ENCODE measurements at places on chromosomes 2 and 18.

DNA sequence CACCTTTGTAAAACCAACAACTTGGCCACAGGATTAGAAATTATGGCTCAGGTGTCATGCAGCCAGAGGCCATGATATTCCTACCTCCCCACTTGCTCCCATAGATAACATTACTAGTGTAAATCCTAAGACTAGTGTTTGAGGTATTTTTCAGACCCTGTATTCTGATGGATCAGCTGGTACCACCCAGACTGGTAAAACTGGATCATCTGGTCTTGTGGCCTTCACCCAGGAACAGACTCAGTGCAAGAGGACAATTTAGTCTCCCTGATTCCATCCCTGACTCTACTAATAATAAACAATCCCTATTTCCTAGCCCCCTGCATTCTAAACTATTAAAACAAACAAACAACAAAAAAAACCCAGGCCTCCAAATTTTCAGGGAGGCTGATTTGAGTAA, 121.0 kb downstream of the ALPK2 start:
- no peak for DNase-seq

- no peak for DNase-seq
Measured at GRCh38 chr2:64362562-64363026, 91.4 kb upstream of the LGALSL start.

DNA sequence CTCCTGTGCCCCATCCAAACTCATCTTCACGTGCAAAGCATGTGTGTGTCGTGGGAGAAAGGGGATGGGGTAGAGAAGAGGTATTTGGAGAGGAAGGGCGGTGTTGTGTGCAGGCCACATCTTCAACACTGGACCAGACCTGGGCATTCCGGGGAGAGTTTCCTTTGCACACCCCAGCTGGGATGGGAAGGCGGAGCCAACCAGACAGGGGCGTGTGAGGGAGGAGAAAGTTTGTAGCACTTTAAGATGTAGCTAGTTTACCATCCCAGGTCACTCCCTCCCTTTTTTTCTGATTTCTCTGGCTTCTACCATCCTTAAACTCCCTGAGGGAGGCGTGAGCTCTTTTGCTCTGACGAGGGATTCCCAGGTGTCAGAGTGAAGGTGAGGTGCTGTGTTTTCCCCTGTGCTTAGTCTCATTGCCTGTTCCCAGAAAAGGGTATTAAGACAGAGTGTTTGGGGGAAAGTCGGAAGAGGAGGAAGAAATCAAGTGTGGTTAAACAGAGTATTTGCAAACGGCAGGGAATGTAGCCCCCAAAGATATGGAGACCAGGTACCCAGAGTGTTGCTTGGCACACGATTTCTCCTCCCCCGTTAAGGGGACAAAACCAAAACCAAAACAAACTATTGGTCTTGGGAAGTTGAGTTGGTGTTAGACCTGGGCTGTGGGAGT, 1.6 kb downstream of the SETBP1 start:
- DNase-seq: no peak

DNA sequence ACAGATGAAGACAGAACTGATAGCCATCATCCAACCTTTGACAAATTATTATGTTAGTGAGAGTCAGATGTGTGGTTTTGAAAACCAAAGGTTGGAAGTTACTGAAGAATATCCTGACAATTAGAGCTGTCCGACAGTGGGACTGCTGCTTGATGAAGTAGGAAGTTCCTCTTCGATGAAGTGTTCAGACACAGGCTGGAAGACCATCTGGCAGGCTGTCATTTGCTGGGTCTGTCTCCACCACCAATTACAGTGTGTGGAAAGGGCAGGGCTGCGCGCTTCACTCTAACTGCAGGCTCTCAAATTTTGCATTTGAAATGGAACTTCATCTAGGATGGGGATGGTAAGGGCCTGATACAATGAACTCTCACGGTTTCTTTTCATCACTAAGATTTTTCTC, 313.8 kb downstream of the PIK3C3 start:
- no peak for DNase-seq

- peak; percentile 39 for DNase-seq
Measured at GRCh38 chr2:138922973-138923563, 142.9 kb upstream of the NXPH2 start.

- peak; percentile 98 for DNase-seq
Measured at GRCh38 chr2:152717228-152718075, at the start of gene PRPF40A. PRPF40A (minus strand) TSS chr2:152717461; CDS start chr2:152717439, 22 bp downstream.

DNA sequence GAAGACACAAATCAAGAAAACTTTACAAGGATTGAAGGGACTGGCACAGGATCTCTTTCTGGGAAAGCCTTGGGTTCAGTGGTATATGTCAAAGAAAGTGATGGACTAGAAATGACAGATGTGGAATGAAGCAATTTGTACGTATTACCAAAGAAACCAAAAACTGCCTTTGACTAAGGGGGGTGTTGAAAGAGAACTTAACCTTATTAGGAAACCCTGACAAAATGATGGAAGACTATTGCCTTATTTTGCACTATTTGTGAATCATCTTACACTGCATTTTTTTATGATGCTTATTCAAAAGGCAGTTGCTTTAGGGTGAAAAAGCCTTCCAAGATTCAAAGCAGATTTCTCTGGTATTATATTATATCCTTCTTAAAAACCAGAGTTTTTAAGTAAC, 4.0 kb downstream of the TSGA10 start:
- DNase-seq: no peak

DNA sequence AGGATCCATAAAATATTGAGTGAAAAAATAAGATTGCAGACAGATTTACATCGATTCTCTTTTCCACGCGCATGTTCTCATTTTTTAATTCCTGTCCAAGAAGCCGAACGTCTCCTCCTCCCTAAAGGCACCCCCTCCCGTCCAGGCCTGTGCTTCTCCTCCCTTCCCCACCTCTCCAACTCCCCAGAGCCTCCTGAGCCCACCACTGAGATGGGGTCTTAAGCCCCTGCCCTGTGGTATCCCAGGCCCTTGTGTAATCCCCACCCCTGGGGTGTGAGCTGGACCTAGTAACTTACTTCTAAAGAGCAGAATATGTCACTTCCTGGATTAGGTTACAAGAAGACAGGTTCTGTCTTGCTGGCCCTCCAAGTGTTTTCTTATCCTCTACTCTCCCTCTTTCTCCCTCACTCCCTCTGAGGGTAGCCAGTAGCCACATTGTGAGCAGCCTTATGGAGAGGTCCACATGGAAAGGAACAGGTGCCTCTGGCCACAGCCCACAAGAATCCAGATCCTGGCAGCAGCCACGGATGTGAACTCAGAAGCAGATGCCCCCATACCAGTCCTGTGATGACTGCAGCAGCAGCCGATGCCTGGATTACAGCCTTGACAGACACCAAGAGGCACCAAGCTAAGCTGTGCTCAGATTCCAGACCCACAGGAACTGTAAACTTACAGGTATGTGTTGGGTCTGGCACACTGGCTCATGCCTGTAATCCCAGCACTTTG, 39.6 kb upstream of the OTOS start:
- no peak for DNase-seq

DNA sequence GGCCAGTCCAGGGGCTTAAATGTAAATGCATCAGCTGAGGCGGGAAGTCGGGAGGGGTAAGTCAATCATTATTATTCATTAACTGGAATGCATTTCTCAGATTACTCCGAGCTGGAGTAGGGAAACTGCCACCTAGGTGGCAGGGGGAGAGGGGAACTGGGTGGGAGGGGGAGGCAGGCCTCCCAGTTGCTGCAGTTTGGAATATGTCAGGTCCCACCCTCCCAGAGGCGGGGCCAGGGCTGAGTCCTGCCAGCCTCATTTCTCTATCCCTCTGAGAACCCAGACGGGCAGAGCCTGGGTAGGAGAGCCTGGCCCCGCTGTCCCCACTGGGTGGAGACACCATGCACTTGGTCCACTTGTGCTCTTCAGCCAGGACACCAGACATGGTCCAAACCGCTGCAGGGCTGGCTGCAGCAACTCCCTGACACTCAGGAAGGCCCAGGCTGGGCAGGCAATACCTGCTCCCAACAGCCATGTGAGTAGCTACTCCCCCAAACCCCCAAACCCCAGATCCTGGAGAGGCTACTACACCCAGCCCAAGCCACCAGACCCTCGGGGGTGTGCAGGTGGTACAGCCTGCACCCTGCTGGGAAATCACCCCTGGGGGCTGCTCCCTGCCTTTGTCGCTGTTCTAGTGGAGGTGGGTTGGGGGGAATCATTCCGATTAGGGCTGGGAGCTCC, at the start of gene GPBAR1:
TSS of gene GPBAR1 (plus strand) at position 274 of the 681 bp plus-strand sequence. CDS start 1,710 bp downstream, outside the sequence.
- DNase-seq: no peak

DNA sequence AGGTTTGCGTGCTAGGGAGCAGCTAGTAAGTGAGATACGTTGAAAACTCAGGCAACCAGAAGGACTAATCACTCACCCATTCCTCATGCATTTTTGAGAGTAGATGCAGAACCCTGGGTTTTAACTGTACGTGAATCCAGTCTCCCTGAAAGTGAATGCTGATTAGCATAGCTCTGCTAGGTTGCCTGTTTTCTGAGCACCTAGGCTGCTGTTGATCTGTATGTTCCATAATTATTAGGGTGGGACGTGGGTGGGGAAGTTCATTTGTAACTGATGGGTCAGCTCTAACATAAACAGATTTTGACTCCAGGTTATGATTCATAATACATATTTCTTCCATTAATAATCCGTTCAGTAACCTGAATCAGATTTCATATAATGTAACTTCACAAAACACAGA, 379.0 kb upstream of the FANCL start:
- DNase-seq: no peak

DNA sequence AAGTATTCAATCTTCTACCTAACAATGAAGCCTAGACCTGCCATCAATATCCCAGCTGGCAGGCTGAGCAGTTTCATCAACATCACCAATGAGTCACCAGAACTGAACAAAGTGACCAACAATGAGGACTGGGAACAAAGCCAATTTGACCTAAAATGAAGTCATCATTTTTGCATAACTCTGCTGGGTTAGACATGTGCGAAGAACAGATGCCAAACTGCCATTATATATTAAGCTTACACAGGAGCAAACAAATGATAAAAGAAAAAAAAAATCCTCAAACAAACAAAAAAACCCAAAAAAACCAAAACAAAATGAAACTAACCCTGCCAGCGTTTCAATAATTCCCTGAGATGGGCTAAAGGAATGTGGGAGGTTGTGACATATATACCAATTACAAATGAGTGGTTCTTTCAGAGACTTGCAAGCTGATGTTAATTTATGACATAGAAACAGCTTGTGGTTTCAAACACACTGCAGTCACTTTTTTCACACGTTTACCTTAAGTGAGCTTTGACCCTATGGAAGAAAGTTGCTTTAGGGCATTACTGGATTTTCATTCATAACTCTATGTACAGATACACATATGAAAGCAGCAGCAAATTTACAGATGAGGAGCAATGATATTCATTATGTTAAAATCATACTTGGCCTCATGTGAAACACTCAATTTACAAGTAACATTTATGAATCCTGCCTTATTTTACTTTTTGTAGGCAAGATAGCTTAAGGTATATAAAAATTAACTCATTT, 56.9 kb upstream of the CCDC141 start:
- DNase-seq: peak; percentile 96

DNA sequence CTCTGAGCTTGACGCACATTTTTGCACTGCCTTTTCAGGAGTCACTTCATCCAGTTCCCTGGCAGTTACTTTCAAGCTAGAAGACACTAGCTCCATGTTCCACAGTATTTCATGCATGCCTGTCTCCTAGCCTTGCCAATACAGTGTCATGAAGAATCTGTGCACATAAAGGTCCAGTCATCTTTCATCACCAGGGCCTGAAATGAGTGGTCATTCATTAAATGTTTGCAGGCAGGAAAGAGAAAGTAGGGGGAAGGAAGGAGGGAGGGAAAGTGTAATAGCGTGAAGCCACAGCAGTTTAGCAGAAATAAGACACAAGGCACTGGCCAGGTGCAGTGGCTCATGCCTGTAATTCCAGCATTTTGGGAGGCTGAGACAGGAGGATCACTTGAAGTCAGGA, 92.4 kb upstream of the COPS8 start:
- DNase-seq: no peak

GRCh38 chr2:32947076-32947483, 327 bp downstream of the LTBP1 start:
- no peak for DNase-seq

- DNase-seq: peak; percentile 98
Measured at GRCh38 chr2:209495855-209496585, 72.2 kb downstream of the MAP2 start.

DNA sequence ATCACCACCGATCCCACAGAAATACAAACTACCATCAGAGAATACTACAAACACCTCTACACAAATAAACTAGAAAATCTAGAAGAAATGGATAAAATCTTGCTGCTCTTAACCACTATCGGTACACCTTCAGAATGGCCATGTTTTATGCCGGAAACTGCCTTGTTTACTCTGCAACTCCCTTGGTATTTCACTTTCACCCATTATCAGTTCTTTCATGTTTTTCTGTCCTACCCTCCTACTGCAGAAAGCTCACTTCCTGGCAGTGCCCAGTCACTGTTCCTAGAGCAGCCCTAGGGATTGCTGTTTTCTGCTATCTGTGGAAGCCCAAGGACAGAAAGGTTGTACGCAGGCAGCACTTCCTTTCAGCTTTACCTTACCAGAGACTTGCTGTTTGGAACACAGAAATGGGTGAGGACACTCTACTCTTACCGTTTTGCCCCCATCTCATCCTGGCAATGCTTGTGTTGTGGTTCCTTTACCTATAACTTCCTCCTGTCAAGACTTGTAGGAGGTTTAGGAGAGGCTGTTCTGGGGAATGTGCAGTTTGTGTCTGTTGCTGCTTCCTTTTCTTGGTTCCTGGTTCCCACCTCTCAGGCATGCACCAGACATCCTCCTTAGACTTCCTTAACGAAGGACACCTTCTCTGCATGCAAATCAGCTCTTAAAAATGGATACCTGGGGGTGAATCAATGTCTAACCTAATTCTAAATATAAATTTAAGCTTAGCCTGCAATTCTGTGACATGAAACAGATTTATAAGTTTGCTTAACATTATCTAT, 394.4 kb downstream of the SPAG16 start:
- no peak for DNase-seq

- DNase-seq: no peak
Measured at GRCh38 chr2:85246348-85246747, 81.4 kb downstream of the TGOLN2 start.

GRCh38 chr18:64019922-64020756, 50.3 kb downstream of the SERPINB8 start:
- no peak for DNase-seq
